ENCODE measurements at places on chromosomes 11 and 22.

GRCh38 chr11:117495357-117495756 lies 167.7 kb downstream of the CEP164 start:
- no peak for DNase-seq

- no peak for DNase-seq
Measured at GRCh38 chr11:64875369-64876228, 2.8 kb downstream of the EHD1 start.

DNA sequence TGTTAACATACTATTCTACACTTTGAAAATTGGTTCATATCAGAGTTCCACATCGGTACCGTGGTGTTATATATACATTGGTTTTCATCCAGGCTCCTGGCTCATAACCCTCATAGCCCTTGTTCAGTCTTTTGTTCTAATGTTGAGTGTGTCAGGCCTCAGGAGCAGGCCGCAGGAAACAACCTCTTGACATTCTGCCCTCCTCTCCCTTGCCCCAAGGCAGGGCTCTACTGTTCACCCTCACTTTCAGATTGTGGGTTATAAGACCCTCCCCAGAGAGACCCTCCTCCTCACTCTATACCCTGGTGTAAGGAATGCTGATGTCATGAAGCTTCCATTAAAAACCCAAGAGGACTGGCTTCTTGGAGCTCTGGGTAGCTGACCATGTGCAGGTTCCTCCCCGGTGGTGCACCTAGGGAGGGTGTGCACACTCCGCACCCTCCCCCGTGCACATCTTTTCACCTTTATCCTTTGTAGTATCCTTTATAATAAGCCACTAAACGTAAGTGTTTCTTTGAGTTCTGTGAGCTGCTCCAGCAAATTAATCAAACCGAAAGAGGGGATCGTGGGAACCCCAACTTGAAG lies 12.1 kb downstream of the SSH3 start:
- no peak for DNase-seq

DNA sequence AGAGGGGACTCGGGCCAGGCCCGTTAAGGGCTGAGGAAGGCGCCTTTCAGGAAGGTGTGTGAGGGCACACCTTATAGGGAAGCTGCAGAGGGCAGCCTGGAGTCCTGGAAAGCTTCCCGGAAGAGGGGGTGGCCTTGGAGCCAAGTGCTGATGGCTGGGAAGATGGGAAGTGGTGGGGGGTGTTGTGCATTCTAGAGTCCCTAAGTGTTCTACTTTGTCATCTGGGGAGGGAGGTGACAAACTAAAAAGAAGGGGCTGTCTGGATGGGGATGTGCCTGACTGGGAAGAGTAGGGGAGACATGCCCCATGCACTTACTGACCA lies 6.8 kb downstream of the ZDHHC8 start:
- DNase-seq: no peak

DNA sequence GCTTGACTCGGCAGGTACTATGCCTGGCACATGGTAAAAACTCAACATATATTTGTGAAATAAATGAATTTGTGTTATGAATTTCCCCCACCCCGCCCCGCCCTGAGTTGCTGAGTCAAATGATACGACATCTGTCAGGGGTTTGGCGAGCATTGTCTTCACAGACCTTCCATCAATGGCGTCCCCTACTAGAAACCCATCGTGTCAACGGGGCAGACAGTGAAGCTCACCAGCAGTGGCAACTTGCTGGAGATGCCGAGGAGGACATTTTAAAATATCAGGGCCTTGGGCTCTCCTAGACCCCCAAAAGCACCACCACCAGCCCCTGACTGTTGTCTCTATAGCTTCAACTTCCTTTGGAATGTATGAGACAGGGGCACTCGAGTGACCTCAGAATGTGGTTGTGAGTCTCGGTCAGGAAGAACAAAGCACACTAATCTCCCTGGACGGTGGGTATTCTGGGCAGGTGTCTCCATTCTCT lies 761 bp upstream of the NXF1 start:
- DNase-seq: no peak

DNA sequence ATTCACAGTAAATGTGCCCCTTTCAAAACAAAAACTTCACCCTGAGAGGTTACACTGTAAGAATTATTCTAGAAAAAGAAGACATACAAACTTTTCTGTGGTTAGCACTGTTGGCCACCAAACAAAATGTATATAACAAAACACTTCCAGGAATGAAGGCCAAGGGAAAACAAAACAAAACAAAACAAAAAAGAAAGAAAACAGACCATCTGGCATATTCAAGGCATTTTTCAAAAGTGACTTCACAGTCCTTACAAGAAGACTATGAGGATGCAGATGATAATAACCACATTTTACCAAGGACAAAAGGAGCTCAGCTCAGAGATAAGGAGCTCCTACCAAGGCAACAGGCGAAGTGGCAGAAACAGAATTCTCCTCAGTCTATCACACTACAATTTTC lies 24.9 kb downstream of the CTSC start:
- DNase-seq: no peak

GRCh38 chr22:36323182-36323854 lies 64.4 kb downstream of the MYH9 start:
- DNase-seq: no peak
